ENCODE measurements at places on chromosomes 7 and 10.

GRCh38 chr10:33886299-33886698 is 551.8 kb upstream of the NRP1 start:
- no peak for DNase-seq

DNA sequence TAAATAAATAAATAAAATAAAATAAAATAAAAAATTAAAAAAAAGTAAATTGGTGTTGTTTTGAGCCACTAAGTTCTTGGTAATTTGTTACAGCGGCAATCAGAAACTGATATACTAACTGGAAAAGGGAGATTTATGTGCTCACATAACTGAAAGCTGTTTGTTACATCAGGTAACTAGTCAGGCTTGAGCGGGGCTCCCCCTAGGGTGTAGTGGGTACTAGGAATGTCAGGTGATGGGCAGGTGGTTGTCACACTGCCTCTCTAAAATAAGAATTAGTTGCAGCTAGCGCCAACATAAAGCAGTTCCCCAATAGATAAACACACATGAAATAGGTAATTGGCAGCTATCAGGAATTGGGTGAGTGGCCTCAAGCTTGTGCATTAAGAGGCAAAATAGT is 1336.9 kb downstream of the XPNPEP1 start:
- DNase-seq: no peak

GRCh38 chr10:58590152-58590840 is 77.6 kb downstream of the BICC1 start:
- DNase-seq: no peak

DNA sequence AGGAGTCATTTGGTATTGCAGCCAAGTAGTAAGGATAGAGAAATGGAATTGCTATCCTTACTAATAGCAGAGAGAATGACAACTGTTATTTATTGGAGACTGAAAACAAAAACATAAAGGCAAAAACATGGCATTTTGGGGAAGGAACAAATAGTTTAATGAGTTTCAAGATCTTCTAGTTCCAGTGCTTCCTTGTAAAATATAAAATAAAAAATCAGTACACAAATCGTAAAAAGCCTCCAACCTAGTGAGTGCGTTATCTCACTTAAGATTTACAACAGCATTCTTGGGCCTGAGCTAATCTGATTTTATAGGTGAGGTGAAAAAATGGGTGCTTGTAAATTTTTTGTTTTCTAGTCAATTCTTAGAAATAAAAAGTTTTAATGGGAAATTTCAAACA is 3.3 kb downstream of the RBM33 start:
- DNase-seq: no peak

GRCh38 chr7:47149208-47149839 is 432.6 kb downstream of the TNS3 start:
- no peak for DNase-seq

GRCh38 chr7:128129224-128129864 is 98.1 kb upstream of the LRRC4 start:
- DNase-seq: no peak

DNA sequence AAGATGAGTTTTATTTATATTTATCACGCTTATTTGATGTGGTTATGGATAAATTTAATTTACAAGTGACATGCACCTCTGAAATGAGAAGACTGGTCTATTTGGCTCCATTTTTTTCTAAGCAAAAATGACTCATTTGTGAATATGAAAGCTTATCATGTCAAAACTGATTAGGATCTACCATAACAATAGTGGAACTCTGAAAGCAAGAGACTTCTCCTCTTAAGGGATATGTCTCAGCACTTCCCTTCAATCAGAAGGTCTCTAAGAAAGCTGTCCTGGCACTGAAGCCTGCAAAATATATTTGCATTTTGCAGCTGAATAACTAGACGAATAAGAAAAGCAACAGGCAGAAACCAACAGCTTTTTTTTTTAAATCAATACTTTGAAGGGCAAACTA is 12.7 kb downstream of the FAS start:
- DNase-seq: no peak

- no peak for DNase-seq
Observed at GRCh38 chr7:93856323-93856722, 34.2 kb downstream of the TFPI2 start.

- no peak for DNase-seq
Observed at GRCh38 chr7:151384352-151384697, 25.5 kb downstream of the WDR86 start.

- no peak for DNase-seq
Observed at GRCh38 chr7:76383089-76383944, 24.5 kb upstream of the YWHAG start.

DNA sequence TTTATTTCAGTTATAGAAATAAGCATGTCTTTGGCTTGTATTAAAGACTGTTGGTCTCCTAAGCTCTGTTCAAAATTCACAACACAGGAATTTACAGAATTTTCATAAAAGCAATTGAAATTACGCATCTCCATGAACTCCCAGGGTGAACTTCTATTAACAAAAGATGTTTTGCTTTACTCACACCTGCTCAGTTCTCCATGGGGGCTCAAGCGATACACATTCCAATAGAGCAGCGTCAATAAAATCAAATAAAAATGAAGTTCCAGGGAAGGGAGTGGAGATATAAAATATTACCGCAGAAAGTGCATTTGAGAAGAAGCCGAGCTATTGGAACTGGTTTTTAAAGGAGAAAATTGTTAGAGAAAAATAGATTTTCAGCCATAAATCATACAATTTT is 41.5 kb upstream of the ZNF438 start:
- no peak for DNase-seq

DNA sequence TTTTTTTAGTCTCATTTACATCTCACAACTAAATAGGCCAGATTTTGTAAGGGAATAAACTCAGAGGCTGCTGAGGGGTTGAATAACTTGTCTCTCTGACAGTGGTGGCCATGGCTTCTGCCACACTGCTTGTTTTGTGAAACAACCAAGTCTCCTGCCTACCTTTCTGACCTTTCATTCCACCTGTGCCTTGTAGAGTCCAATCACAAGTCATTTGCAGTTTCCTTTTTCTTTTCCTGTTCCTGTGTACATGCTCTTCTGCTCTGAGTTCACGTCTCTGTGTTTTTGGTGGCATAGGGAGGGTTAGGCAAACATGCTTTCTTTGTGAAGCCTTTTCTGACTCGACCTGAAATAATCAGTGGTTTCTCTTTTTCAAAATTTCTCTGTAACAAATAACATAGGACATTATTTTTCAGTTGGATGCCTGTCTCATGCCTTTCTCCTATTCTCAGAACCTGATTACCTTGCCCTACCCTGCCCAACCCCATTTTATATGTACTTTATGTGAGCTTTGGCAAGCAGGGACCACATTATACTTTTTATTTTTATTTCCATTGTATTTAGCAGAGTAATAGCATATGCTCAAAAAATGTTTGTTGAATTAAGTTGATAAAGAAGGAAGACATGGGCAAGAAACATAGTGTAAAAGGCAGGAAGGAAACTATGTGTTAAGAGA is 81.7 kb downstream of the HDAC9 start:
- no peak for DNase-seq

DNA sequence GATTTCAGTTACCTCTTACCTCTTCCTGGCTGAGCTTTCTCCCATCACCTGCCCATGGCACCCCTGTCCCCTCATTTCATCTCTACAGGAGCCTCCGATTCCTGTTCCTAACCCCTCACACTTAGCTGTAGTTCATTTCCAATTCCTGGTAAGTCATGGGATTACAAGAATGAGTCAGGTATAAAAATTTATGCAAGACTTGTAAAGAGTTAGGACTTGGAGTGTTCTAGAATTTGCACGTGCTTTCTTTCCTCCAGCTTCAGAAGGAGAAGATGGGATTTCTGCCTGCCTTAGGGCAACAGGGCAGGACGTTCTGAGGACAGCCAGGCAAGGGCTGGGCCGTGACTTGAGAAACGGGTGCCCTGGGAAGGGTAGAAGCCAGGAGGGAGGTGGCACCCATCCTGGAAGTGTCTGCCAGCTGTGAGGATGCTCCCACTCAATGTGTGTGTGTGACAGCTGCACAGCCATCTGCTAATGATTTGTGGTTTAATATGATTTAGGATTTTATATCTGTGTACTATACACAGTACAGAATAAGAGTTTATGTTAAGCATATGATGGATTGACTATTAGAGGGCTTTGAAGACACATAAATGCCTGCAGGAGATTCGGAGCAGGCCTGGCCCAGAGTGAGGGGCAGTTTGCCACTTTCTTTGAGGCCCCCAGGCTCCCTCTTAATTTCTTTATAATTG is 81.5 kb upstream of the VIPR2 start:
- no peak for DNase-seq

GRCh38 chr10:98384531-98385133 is 30.4 kb downstream of the PYROXD2 start:
- DNase-seq: no peak

DNA sequence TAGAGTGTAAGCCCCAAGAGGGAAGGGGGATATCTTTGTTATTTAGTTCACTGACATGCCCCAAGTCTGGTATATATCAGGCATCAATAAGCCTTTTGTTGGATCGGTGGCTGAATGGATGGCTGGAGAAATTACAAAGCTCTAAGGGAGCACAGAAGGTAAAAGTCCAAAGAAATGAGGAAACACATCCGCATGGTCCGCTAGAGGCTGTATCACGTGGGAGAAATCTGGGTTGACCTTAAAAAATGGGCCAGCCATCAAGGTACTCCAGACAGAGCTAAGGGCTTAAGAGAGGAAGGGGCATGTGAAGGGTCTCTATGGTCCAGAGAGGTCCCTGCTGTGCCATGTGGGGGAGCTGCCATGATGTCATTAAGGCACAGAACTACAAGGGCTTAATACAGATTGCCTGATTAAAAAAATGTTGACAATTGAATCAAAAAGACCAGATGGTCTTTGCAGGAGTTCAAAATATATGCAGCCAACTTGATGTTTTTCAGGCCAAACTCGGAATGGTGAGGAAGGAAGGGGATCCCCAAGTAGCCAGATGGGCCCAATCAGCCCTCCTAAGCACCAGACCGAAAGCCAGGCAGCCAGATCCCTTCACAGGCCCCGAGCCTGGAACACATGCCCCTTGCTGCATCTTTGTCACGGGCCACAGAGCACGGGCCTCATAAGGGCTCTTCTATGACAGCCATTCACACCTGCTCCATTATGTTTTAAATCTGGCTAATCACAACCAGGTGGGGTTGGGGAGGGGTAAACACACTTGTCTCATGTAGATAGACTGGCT is 31.9 kb downstream of the SCRN1 start:
- no peak for DNase-seq

- DNase-seq: no peak
Observed at GRCh38 chr10:80924063-80924952, 386.6 kb downstream of the SH2D4B start.

DNA sequence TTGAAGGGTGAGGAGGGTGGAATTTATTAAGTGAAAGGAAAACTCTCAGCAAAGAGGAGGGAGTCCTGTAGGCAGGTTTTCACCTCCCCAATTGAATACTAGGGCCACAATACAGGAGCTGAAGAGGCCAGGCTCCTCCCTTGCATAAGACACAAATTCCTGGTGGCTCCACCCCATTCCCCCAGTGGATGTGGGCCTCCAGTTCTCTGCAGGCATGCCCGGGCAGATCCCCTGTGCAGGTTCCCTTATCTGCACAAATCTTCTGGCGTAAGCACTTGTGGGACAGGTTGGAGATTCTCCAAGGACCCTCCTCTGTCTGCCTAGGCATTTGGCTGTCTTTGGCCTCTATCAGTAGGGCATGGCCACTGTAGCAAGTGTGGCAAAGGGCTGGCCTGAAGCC is 847.1 kb upstream of the MBL2 start:
- no peak for DNase-seq

GRCh38 chr7:50926049-50926448 is 143.4 kb upstream of the GRB10 start:
- no peak for DNase-seq

- no peak for DNase-seq
Observed at GRCh38 chr10:86732771-86733170, 23.6 kb upstream of the BMPR1A start.

DNA sequence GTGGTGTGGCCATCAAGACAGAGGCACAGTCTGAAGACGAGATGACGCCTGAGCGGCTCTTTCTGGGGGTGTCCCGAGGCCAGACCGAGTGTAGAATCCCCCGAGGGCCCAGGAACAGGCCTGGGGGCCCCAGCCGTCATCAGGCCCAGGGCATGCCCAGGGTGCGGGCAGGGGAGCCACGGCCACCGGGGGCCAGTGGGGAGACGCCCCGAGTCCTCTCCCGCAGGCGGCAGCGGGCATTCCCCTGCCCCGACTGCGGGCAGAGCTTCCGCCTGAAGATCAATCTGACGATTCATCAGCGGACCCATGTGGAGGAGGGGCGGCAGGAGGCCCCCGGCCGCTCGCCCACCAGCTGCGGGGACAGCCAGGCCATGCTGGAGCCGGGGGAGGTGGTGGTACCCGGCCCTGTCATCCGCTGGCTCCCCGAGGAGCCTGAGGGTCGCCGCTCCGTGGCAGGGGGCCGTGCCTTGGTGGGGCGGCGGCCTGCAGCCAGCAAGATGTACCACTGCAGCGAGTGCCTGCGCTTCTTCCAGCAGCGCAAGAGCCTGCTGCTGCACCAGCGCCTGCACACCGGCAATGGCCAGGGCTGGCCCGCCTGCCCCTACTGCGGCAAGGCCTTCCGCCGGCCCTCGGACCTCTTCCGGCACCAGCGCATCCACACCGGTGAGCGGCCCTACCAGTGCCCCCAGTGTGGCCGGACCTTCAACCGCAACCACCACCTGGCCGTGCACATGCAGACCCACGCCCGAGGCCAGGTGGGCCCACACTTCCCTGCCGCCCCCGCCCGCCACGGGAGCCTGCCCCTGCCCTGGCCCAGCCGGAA is 19.7 kb downstream of the ZNF783 start:
- DNase-seq: no peak

- no peak for DNase-seq
Observed at GRCh38 chr7:2843711-2844152, 376 bp downstream of the GNA12 start.

- no peak for DNase-seq
Observed at GRCh38 chr7:826230-826917, 5.9 kb upstream of the SUN1 start.

- no peak for DNase-seq
Observed at GRCh38 chr7:17104419-17104818, 194.0 kb upstream of the AHR start.

Data from stimulated activated CD8-positive, alpha-beta memory T cell treated with anti-CD3 and anti-CD28 coated beads, Interleukin-7, amount 100 ng/mL, for 1 hour (primary cell).